T follicular helper cell (primary cell): ENCODE measurements at places on chromosomes 7 and 10.

- no peak for DNase-seq
These were observed 28.6 kb upstream of the BMPER start for GRCh38 chr7:33876596-33877274.

- DNase-seq = no peak
These were observed 1321.5 kb downstream of the XPNPEP1 start for GRCh38 chr10:108601851-108602250.

DNA sequence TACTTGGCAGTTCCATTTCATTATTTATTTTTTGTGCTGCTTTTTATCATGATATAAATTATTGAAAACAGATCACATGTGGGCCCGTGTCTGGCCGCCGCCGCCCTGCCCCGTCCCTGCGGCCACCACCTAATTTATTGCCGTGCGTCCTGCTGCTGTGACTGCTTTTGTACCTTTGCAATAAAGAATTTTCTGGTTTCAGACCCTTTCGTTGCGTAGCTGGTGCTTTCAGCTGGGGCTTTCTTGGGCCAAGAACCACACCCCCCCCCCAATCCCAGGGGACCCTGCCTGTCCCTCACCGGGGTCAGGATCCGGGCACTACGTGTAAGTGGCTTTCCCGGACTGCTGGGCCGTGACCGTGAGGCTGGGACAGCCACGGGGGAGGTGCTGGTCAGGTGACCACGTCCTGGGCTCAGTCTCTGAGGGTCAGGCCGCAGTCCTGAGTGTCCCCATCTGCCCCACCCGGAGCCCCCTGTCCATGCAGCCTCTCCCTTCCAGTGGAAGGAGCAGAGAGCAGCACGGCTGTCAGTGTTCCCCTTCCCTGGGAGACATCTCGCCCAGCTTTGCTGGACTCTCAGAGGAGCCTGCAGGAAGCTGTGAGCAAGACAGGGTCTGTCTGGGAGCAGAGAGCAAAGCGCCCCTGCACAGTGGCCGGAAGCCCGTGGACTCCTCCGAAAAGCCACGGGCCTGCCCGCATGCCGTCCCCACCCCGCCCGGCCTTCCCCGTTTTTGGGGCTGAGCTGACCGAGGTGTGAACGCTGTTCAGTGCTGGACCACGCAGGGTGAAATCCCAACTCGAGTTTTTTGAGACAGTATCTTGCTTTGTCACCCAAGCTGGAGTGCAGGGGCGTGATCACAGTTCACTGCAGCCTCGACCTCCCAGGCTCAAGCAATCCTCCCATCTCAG, 12.6 kb downstream of the MAFK start:
- no peak for DNase-seq

- no peak for DNase-seq
These were observed 5.2 kb downstream of the FAM133B start for GRCh38 chr7:92584953-92585352.

- DNase-seq = no peak
These were observed 206.5 kb upstream of the CNTNAP2 start for GRCh38 chr7:145909991-145910513.

DNA sequence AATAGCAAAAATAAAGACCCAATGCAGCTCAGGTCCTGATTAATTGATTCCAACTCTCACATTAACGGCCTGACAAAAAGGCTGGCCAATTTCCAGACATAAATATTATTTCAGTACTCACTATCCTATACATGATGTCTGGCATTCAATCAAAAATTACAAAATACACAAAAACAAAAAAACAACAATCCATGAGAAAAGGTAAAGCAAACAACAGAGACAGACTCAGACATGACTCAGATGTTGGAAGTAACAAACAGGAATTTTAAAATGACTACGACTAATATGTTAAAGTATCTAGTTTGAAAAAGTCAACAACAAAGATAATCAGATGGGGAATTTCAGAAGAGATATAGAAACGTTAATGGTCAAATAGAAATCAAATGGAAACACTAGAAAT, 152.8 kb downstream of the AMPH start:
- DNase-seq = no peak

GRCh38 chr7:134108802-134109201, 18.3 kb upstream of the LRGUK start:
- DNase-seq = no peak

- DNase-seq = no peak
These were observed 331.2 kb upstream of the FZD1 start for GRCh38 chr7:90933041-90933440.

- no peak for DNase-seq
These were observed 202.9 kb downstream of the PTEN start for GRCh38 chr10:88066319-88066718.

- peak; percentile 95 for DNase-seq
These were observed at the start of gene DNAJC9 for GRCh38 chr10:73246646-73247508. DNAJC9 (minus strand) TSS chr10:73247255; CDS start chr10:73247189, 66 bp downstream.

- no peak for DNase-seq
These were observed 49.9 kb downstream of the ZNF800 start for GRCh38 chr7:127342596-127342995.

DNA sequence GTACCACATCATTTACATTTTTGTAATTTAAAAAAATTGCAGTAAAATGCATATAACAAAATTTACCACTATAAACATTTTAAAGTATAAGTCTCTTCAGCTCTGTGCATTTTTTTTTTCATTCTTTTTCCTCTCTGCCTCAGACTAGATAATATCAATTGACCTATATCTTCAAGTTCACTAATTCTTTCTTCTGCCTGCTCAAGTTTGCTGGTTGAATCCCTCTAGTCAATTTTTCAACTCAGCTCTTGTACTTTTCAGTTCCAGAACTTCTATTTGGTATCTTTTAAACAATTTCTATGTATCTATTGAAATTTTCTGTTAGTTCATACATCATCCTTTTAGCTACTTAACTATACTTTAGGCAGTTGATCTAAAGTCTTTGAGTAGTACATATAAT, 112.0 kb downstream of the MICU1 start:
- no peak for DNase-seq

GRCh38 chr7:31705377-31705776, 18.4 kb downstream of the PPP1R17 start:
- DNase-seq = no peak

GRCh38 chr7:107007007-107007891, 37.3 kb upstream of the PRKAR2B start:
- DNase-seq = no peak
